ENCODE measurements at places on chromosomes 5 and 9.

GRCh38 chr9:114078021-114078780 lies at the start of gene AMBP:
TSS of gene AMBP (minus strand) at chr9:114078300. CDS start at chr9:114078209, 91 bp downstream.
- no peak for DNase-seq

DNA sequence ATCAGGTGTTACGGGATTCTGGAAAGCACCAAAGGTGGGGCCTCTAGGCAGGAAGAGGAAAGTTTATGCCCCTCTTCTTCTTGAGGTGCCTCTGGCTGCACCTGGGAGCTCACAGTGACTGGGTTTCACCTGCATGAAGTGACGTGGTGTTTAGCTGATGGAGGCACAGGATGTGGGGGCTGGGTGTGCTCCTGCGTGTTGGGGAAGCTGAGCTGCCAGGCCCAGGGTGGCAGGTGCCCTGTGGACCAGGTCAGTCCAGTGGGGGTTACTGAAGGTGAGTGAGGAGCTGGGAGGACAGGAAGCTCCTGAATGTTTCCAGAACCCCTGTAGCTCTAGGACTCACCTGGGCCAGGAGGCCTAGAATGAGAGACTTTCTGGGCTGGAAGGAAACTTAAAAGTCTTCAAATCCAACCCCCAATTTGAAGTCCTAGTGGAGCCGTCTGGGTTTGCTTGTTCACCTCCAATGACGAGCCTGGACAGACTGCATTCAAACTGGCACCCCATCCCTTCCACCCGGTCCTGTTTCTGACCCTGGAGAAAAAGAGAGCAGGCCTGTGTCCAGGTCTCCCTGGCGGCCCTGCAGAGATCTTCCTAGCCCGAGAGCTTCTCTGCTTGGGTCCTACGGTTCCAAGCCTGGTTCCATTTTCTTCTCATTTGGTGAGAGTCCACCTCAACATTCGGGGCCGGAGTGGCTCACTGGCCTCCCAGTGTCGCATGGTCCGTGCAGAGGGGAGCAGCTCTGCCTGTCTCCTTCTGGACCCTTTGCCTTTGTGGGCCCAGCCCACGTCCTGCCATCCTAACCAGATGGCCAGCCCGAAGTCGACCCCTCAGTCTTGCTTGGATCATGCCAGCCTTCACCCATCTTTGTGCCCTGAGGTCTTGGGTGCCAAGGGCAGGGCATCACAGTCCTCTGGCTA lies 22.3 kb downstream of the TRAF1 start:
- peak; percentile 89 for DNase-seq

DNA sequence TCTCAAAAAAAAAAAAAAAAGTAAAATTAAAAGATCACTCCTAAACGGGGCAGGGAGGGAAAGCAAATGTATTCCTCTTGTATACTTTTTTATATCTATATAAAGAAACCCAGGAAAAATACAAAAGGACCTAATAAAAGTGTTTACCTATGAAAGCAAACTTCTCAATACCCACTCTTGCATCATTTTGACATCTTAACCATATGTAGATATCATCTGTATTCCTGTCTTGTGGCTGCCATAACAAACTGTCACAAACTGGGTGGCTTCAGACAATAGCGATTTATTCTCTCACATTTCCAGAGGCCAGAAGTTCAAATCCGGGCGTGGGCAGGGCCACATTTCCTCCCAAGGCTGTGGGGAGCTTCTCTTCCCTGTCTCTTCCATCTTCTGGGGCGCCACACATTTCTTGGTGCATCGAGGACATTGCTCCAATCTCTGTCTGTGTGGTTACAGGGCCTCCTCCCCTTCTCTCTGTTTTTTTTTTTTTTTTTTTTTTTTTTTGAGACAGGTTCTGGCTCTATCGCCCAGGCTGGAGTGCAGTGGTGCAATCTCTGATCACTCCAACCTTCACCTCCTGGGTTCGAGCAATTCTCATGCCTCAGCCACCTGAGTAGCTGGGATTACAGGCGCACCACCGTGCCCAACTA lies 58.4 kb upstream of the IL17B start:
- DNase-seq, result no peak

- DNase-seq, result no peak
Measured at GRCh38 chr5:142499591-142500226, 174.9 kb upstream of the SPRY4 start.

- DNase-seq, result peak; percentile 61
Measured at GRCh38 chr9:126301985-126302603, 24.5 kb upstream of the MVB12B start.
